ENCODE measurements at places on chromosomes 2 and 18. TPM values are rescaled to one million over a fixed set of nuclear protein-coding genes. Genes with fewer than 3 reads are reported as not detected.

POTEC gene
- total RNA-seq, result under 0.01 TPM

ALPI gene
- not detected for total RNA-seq

TUBA4A gene
- 17.9 TPM for total RNA-seq

CCDC148 gene
- total RNA-seq, result 0.43 TPM

ANKRD23 gene
- 1.7 TPM for total RNA-seq

CIB4 gene
- not detected for total RNA-seq

SPEG gene
- 87.2 TPM for total RNA-seq

CRYBA2 gene
- not detected for total RNA-seq

GREB1L gene
- total RNA-seq, result 1.0 TPM

NT5DC4 gene
- 0.33 TPM for total RNA-seq

LAMA3 gene
- 3.8 TPM for total RNA-seq

SUMO1 gene
- 52.6 TPM for total RNA-seq

INO80B gene
- 22.7 TPM for total RNA-seq

TP53I3 gene
- total RNA-seq, result 25.8 TPM

ZNF892 gene
- 5.5 TPM for total RNA-seq

WNT10A gene
- total RNA-seq, result not detected

SIGLEC15 gene
- 1.8 TPM for total RNA-seq

RIT2 gene
- total RNA-seq, result not detected

ZC3H8 gene
- 7.4 TPM for total RNA-seq

ZNF513 gene
- total RNA-seq, result 8.9 TPM

SLC9A4 gene
- 0.03 TPM for total RNA-seq

CCL20 gene
- not detected for total RNA-seq

LYG2 gene
- not detected for total RNA-seq

VAMP5 gene
- total RNA-seq, result 13.7 TPM

MEIS1 gene
- total RNA-seq, result 23.6 TPM

IL1RN gene
- not detected for total RNA-seq

LMAN2L gene
- total RNA-seq, result 32.5 TPM

CUL3 gene
- total RNA-seq, result 76.0 TPM

CHRNA1 gene
- total RNA-seq, result 0.10 TPM

OTOS gene
- total RNA-seq, result not detected

CRYGD gene
- total RNA-seq, result not detected

HOXD3 gene
- total RNA-seq, result 0.26 TPM

FOXI3 gene
- not detected for total RNA-seq

DNAH6 gene
- total RNA-seq, result 0.13 TPM

NBAS gene
- 110 TPM for total RNA-seq

RAX gene
- not detected for total RNA-seq

CHRNG gene
- total RNA-seq, result not detected

PECR gene
- total RNA-seq, result 17.8 TPM

RAMP1 gene
- 3.7 TPM for total RNA-seq

SERPINB7 gene
- total RNA-seq, result 0.07 TPM

CD207 gene
- not detected for total RNA-seq

NTSR2 gene
- total RNA-seq, result not detected

SERPINB4 gene
- not detected for total RNA-seq

GPR148 gene
- total RNA-seq, result not detected

MYO3B gene
- 0.13 TPM for total RNA-seq

LYG1 gene
- total RNA-seq, result 0.59 TPM

NEB gene
- total RNA-seq, result 0.33 TPM

FAM110C gene
- total RNA-seq, result 0.07 TPM

PLA2R1 gene
- total RNA-seq, result 33.7 TPM
